SK-N-SH (cell line): ENCODE measurements at places on chromosomes 13 and 19. TPM values are rescaled to one million over a fixed set of nuclear protein-coding genes. Genes with fewer than 3 reads are reported as not detected.

GRCh38 chr13:48801255-48801654, 147.5 kb downstream of the CYSLTR2 start:
- DNase-seq: peak; percentile 28

DNA sequence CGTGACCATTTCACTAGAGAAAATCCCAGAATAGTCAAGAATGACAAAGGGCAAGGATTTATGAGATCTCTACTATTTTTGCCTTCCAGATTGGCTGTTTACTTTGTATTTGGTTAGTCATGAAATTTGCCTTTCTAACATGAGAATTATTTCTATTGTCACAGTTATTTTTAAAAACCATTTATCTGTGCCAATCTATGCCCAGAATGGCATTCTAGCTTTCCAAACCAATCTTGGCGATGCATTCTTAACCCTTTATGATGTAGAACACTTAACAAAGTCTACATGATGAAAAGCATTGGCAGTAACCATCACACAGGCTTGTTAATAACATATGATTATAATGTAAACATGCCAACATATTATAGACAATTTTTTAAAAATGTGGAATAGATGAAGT, 65.2 kb downstream of the SCEL start:
- DNase-seq: no peak

- no peak for DNase-seq
These were observed 19.4 kb downstream of the ACTN4 start for GRCh38 chr19:38666663-38667511.

DNA sequence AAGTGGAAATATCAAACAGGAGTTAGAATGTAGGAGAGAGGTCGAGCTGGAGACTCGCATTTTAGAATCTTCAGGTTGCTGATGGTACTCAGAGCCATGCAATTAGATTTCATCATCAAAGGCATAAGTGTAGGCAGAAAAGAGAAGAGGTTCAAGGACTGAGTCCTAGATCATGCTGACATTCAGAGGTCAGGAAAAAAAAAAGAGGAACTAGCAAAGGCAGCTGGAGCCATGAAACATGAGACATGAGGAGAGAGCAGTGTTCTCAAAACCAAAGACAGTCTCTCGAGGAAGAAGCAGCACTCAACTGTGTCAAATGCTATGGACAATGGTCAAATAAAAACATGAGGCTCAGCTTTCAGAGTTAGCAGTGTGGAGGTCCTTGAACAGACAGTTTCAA, 12.4 kb upstream of the TPP2 start:
- DNase-seq: no peak

GRCh38 chr13:39185326-39185725, 147.1 kb downstream of the NHLRC3 start:
- DNase-seq: no peak

DNA sequence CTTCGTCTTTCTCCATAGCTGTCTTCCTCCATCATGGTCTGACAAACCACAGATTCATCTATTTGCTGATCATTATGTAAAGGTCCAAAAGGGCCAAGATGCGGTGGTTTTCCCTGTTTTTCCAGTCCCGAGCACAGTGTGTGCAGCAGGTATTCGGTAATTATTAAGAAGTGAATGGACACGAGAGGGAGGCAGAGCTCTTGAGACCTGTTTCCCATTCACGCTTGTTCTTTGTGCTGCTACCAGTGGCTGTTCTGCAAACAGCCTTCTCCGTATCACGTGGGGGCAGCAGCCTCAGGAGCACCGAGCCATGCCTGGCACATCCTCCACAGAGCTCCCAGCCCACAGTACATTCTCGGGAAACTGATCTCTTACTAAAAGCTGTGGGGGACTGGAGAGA, 50.3 kb downstream of the CCDC70 start:
- no peak for DNase-seq

GRCh38 chr13:99922631-99923404, 48.7 kb downstream of the ZIC5 start:
- DNase-seq: no peak

GRCh38 chr19:9075064-9075949, 11.6 kb upstream of the OR1M1 start:
- DNase-seq: peak; percentile 30

- no peak for DNase-seq
These were observed 848.1 kb upstream of the SLITRK1 start for GRCh38 chr13:84730376-84730775.

DNA sequence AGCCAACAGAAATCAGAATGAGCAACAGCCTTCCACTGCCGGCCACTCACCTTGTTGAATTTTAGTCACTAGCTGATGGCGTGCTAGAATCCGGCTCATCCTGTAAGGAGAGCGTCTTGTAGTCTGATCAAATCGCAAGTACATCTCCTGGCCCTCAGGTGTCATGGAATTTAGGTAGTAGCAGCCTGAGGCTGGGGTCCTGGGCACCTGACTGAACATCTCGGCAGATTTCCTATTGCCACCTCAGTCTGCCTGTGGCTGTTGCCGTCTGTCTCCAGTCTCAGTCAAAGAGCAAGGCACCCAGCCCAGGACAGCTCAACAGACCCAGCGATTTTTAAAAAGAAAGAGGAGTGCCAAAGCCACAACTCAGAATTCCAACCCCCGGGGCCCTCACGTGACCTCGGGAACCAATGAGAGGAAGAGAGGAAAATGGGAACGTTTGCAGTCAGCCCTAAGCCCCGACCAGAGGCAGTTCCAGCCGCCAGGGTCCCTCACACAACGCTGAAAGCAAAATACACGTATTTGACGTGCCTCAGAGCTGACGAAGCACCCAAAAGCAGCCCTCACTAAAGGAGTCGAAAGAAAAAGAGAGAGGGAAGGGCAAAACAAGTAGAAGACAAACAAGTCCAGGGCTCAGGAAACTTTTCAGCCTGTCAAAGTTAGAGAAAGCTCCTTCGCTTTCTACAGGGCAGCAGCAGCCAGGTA, at the start of gene STARD13:
Gene STARD13, minus strand, starts transcription at position 336 of the 705 bp plus-strand sequence. Its CDS starts 117 bp downstream, at position 219.
- DNase-seq: peak; percentile 51

- DNase-seq: peak; percentile 7
These were observed 969 bp upstream of the POMP start for GRCh38 chr13:28657784-28658538.

DNA sequence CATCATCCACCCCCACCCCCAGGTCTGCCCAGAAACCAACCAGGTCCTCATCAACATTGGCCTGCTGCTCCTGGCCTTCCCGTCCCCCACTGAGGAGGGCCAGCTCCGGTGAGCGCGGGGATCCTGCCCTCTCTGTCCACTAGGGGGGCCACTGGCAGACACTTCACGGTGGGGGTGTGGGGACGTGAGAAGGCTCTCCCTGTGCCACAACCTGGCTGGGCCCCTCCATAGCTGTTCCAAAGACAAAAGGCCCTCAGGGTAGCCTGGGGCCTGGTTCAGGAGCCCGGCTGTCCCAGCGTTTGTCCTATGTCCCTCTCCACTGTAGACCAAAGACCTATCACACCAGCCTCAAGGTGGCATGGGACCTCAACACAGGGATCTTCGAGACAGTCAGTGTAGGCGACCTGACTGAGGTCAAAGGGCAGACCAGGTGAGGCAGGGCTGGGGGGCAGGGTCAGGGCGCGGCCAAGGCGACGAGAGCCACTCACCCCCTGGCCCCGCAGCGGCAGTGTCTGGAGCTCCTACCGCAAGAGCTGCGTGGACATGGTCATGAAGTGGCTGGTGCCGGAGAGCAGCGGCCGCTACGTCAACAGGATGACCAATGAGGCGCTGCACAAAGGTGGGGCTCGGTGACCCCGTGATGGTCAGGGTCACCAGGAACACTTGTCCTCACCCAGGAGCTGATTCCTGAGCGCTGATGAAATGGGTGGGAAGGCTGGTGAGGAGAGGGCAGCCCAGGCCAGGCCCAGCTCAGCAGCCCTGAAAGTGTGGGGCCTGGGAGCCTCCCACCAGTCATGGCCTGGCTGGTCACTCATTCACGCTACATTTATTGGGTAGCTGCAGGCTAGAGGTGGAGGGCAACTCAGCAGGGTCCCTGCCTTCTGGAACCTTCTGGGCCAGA, 7.9 kb downstream of the DCAF15 start:
- peak; percentile 84 for DNase-seq

DNA sequence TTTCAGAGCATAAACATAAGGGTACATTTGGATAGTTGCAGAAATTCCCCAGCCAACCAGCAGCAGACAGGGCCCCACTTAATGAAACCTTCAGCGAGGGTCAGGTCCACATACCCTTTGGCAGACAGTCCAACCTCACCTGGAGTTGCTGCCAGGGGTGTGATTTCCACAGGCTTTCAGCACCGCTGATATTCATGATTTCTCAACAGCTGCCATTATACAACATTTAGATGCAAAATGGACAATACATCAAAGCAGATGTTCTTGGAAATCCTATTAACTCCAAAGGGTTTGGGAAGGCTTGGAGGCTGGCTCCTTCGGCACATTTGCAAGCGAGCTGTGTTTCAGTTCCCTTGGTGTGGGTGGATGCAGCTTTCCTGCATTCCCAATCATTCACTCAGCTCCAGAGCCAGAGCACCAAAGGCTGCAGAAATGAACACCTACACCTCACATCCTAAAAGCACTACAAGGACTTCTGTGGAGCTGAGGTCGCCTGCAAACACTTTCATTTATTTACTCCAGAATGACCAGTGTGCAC, 147.2 kb upstream of the VSTM2B start:
- DNase-seq: no peak

GRCh38 chr13:68727165-68727564, 1380.5 kb upstream of the ATXN8OS start:
- DNase-seq: no peak

DNA sequence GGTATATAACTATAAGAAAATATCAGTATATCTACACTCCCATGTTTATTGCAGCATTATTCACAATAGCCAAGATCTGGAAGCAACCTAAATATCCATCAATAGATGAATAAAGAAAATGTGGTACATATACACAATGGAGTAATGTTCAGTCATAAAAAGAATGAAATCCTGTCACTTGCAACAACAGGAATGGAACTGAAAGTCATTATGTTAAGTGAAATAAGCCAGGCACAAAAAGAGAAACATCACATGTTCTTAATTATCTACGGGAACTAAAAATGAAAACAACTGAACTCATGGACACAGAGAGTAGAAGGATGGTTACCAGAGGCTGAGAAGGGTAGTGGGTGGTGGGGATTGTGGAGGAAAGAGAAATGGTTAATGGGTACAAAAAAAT, 665.2 kb downstream of the TBC1D4 start:
- no peak for DNase-seq

GRCh38 chr19:1912760-1913505, 7.7 kb downstream of the ADAT3 start:
- DNase-seq: no peak

GRCh38 chr19:40236366-40236765, 9.9 kb upstream of the CCNP start:
- DNase-seq: no peak

- no peak for DNase-seq
These were observed 10.5 kb upstream of the OVOL3 start for GRCh38 chr19:36100476-36100875.

DNA sequence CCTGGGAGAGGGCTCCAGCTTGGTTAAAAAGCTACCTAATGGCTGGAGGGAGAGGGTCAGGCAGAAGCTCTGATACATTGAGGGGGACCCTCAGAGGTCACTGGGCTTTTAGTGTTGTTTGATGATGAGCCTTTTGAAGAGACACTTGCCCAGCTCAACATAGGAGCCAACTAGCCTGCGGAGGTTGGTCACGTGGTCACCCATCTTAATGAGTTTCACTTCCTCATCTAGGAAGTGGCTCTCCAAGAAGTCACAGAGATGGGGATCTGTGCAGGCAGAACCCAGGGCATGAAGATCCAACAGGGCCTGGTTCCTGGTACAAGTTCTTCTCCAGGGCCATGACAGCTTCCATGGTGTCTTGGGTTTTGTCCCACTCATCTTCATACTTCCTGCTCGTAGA, 33.4 kb downstream of the IPO5 start:
- no peak for DNase-seq

- DNase-seq: no peak
These were observed 6.3 kb downstream of the SLC7A1 start for GRCh38 chr13:29589234-29589633.

GRCh38 chr19:58477130-58477529, 978 bp downstream of the ZNF446 start:
- no peak for DNase-seq

DNA sequence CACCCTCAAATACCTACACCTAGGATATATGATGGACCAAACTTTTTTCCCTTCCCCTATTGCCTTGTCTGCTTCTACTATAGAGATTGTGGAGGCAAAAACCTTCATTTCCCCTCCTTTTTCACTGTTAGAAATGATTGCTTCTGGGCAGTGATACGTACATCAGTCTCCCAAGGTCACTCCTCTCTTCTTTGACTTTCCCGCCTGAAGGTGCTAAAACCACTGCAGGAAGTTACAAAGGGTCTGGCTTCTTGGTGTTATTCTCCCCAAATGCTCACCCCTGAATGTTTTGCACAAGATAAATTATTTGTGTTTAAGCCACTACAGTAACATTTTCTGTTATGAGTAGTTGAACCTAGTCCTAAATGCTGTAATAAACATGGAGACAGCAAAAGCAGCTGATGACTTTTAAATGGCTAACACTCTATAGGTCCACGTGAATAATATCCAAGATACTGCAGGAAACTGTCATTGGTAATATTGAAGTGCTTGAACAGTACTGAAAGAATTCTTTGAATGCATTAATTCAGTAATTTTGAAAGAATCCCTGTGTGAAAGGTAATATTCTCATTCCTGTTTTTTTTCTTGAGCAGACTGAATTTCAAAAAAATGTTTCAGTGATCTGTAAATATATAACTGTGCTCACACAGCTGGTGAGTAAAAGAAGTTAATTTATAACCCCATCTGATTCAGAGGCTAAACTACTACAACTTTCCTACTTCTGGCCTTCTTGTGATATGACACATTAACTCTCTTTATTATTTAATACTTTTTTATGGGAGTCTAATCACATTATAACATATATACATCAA, 865.1 kb downstream of the EFNB2 start:
- DNase-seq: no peak

- DNase-seq: no peak
These were observed 2.7 kb downstream of the SLITRK1 start for GRCh38 chr13:83879431-83880171.

GRCh38 chr13:109999659-110000533, 213.5 kb upstream of the IRS2 start:
- DNase-seq: no peak

GRCh38 chr13:35283856-35284255, 192.6 kb downstream of the MAB21L1 start:
- DNase-seq: no peak

DNA sequence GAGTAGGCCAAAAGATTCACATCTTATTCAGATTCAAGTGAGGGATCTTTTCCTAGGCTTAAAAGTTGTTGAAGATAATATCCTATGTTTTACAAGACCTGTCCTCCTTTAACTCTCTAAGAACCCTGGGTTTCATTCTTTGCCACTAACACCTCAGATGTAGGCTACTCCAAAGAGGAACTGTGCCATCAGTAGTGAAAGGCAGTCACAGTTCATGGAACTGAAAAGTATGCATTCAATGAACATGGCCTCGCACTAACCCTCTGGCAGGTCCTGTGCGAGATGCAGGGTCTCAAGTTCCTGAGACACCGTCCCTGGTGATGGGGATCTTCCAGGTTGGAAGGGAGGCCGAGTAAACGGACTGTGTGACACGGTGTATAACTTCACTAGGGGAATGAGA, 4.3 kb downstream of the LGALS14 start:
- DNase-seq: no peak

Gene MEF2B
- polyA plus RNA-seq: 1.0 and 1.1 TPM in 2 replicates

Gene ZNF888
- 0.46 and 0.83 TPM in 2 replicates for polyA plus RNA-seq

Gene RFPL4A
- 0.06 TPM in 1 of 2 replicates, not detected in the other for polyA plus RNA-seq

Gene PSPN
- polyA plus RNA-seq: 0.41 and 0.59 TPM in 2 replicates

Gene ZNF547
- polyA plus RNA-seq: 1.5 and 1.7 TPM in 2 replicates

Gene MAP3K10
- polyA plus RNA-seq: 10.7 and 11.9 TPM in 2 replicates

Gene STOML3
- not detected in 2 replicates for polyA plus RNA-seq

Gene TMEM150B
- polyA plus RNA-seq: not detected in 2 replicates

Gene TPTE2
- not detected in 2 replicates for polyA plus RNA-seq

Gene ZNF737
- 2.5 and 4.2 TPM in 2 replicates for polyA plus RNA-seq
